CD4-positive, CD25-positive, alpha-beta regulatory T cell (primary cell): ENCODE measurements at places on chromosomes 2 and 18.

DNA sequence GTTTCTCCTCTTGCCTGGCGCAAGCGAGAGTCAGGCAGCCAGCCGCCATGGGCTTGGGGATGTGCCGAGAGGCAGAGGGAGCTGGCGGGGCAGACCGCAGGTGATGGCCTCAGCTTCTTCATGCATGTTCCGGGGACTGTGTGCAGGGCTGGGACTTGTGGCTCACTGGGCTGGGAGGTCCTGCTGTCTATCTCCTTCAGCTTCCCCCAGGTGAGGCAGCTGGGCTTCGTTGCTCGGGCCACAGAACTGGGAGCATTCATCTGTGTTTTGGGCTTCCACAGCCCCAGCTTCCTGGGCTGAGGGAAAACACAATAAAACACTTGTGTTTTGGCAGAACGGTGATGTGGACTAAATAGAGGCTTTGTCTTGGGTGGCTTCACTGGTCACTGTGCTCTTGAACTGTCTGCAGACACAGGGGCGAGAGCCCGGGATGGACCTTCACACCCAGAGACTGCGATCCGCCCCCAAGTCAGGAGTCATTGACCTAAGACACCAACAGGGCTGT is 93.5 kb downstream of the DYSF start:
- DNase-seq = no peak

DNA sequence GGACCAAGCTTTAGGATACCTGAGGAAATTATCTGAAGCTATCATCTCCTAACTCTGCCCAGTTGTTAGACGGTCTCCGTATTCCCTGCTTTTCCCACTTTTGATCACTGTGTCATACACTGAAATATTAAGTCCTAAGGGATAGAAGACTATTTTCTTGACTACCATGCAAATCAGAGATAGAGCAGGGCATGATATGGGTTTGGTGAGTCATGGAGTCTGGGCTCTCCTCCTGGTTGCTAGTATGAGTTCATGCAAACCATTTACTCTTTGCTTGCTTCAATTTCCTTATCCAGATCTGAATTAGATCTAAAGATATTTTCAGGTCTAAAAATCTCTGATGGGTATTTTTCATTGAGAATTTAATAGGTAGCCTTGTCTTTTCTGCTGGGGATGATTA is 55.0 kb downstream of the EHBP1 start:
- DNase-seq = no peak

- no peak for DNase-seq
Measured at GRCh38 chr18:79939096-79939495, 12.4 kb downstream of the SLC66A2 start.

DNA sequence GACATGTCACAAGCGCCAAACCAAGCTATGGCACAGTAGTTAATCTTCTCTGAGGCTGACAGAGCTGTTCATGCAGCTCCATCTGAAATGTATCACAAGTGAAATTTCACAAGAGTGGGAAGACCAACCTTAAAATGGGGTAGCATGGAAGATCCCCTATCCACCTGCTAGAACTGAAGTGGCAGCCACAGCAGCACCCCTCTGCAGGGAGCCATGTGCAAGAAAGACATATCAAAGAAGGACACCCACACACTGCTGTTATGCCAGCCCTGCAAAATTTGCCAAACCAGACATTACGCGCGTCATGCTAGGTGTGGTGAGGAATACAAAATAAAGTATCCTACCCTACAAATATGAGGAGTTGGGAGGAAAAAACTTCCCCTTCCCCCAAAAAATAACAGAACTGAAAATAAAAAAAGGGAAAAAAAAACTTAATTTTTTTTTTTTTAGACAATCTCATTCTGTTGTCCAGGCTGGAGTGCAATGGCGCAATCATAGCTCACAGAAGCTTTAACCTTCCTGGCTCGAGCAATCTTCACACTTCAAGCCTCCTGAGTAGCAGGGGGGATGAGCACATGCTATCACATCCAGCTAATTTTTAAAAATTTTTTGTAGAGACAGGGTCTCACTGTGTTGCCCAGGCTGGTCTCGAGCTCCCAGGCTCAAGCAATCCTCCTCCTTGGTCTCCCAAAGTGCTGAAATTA is 76.2 kb downstream of the STK39 start:
- no peak for DNase-seq

DNA sequence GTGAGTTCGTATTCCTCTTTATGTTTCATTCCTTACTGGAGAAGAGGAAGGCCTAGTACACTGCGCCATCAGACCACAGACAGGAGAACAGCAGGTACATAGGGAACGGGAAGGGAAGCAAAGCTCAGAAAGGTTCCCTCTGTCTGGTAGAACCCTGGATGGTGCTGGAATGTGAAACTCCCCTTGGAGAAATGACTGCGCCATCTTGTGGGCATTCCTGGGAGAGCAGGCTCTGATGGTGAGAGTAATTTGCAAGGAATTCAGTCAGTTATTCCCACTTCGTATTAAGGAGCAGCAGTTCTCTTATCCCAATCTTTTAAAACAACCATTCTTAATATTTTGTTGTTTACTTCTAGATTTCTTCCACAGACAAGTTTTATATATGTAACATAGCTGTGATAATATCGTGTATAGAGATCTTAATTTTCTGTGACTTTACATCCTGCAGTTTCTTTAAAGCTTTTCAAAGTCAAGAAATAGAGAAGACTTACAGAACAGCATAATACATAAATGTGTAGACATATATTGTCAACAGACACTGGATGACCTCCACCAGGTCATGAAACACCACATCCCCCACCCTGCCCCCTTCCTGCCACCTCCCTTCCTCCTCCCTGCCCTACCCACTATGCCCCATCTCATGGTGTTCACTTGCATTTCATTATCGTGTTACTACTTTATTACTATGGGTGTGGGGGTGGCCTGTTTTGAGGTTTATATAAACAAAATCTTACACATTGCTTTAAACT is 83.9 kb downstream of the ARHGEF4 start:
- peak; percentile 28 for DNase-seq

DNA sequence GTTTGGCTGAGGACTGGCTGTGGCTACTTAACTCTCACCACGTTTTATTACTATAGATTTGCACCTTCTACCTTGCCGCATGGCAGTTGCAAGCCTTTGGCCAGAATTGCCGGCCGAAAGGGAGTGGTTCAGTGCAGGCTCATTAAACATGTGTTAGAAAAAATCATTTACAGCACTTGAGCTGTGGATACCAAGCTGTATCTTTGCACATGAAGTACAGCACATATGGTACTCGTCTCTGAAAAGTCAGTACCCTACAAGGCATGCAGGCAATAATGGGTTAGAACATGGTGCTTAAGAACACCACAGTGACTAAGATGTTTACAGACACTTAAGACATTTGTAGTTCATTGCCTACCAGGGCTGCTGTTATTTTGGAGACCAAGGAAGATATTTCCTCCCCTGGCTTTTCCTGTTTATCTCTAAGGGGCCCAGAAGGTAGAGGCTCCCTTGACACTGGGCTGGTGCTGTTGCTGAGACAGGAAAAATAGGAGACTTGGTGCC is 103.1 kb downstream of the ZNF532 start:
- no peak for DNase-seq

DNA sequence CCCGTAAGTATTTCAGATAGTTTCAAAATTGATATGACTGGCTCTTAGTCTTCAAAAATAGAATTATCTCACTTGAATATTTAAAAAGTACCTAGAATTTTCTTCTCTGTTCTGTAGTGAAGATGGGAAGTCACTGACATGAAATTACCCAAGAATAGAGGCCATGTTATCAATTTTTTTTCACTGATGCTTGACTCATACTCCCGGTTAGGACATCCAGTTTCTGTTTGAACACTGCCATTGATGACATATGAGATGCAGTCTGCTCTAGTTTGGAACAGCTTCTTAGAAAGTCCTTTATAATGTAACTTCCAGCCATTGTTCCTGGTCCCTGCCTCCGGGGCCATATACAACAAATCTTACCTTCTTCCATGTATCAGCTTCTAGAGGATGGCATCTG is 26.0 kb downstream of the MAP3K20 start:
- DNase-seq = peak; percentile 29

DNA sequence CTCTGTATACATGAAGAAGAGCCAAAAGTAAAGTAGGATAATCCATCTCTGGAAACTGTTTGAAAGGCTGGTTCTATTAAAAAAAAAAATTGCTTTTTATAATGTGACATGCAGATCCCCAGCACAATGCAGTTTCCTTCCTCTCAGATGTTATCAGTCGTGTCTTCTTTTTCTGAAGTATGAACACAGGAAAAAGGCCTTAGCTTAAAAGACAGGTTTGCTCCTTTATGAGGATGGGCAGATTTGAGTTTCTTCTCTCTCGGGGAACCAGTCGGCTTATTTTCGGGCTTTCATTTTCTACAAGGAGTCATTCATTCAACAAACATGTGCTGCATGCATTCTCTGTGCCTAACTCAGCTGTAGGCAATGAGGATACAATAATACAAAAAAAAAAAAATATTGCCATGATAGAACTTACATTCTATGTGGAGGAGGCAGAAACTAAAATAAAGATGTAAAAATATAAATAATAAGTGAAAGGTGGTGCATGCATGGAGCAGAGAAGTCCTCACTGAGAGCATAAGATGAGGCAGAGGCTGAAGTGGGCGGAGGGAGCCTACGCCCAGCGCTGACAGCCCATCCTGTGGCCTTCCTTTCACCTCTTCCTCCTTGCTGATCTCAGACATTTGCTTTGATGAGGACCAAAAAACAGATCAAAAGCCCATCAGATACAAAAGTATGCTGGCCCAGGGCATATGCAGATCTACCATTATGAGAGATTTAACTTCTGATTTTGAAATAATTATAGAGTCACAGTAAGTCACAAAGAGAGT is at the start of gene CD226:
Gene CD226 (minus strand): TSS at position 513 of the 773 bp plus-strand sequence. CDS start 467 bp downstream, at position 46.
- DNase-seq = peak; percentile 78

DNA sequence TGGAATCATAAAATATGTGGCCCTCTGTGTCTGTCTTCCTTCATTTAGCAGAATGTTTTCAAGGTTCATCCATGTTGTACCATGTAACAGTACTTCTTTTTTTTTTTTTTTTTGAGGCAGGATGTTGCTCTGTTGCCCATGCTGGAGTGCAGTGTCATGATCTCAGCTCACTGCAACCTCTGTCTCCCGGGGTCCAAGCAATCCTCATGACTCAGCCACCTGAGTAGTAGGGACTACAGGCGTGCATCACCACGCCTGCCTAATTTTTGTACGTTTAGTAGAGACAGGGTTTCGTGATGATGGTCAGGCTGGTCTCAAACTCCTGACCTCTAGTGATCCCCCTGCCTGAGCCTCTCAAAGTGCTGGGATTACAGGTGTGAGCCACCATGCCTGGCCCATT is 31.2 kb downstream of the RAB1A start:
- no peak for DNase-seq

GRCh38 chr18:50468807-50469206 is 91.1 kb upstream of the MAPK4 start:
- DNase-seq = no peak

DNA sequence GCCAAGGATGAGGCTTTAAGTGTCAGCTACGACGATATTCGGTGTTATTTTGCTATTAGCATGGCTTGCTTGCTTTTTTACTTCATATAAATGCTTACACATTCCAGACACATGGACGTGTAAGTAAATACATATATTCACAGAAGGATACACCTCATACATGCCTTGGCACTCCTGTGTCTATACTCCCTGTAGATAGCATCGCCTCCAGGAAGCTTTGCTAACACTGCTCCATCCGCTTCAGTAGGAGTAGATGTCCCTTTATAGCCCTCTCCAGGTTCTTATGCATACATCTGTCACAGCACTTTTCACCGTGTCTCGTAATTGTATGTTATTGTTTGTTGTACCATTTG is 27.5 kb upstream of the KCTD1 start:
- no peak for DNase-seq

DNA sequence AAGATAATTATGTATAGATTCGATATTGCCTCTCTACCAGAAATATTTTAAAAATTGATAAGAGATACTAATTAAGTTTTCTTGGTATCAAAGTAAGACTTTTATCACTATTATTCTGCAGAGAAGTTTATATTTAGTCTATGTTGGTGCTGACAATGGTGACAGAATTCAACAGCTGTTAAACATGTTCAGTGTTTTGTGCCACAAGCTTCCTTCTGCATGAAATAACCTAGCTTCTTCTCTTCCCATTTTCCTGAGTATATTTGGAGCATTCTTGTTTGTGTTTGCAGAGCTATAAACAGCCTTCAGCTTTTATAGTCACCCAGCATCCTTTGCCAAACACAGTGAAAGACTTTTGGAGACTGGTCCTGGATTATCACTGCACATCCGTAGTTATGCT is 229.2 kb upstream of the RAB12 start:
- DNase-seq = no peak

DNA sequence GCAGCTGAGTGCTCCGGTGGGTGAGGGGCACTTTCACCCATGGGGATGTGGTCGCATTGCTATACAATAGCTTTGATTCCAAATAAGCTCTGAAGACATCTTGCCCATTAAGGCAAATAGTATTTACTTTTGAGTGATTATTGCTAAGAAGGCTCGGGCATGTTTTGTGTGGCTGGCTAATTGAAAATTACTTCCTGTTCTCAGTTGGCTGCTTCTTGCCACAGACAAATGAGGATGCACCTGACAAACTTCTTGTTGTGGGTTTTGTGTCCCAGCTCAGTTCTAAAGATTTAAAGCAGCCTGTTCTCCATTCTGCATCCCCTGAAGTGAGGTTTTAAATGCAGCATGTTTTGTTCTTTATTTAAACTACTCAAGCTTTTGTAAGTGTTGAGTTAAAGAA is 88.3 kb downstream of the KCNS3 start:
- no peak for DNase-seq

DNA sequence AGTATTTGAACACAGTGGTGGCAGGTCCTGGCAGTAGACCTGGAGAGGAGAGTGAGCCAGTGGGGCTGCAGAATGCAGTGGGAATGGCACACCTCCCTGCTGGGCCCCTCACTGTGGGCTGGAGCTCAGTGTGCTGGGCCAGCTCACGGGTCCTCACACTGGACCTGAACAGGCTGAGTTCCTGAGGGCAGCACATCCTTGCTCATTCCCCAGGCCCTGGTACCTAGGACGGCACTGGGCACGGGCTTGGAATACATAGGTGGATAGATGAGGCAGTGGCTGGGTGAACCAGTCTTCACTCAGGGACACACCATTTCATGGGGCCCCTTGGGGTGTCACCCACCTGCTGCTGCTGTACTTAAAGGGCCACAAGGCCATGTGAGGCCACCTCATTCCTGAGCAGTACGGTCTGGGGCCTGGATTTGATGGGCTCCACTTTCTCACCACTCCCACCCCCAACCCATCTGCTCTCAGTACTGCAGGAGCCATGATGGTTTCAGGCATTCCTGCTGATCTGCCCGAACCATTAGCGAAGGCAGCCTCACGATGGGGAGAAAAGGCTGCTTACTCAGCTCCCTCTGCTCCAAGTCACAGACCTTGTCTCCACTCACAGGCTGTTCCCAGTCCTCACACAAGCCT is 4.2 kb downstream of the TMEM177 start:
- no peak for DNase-seq

DNA sequence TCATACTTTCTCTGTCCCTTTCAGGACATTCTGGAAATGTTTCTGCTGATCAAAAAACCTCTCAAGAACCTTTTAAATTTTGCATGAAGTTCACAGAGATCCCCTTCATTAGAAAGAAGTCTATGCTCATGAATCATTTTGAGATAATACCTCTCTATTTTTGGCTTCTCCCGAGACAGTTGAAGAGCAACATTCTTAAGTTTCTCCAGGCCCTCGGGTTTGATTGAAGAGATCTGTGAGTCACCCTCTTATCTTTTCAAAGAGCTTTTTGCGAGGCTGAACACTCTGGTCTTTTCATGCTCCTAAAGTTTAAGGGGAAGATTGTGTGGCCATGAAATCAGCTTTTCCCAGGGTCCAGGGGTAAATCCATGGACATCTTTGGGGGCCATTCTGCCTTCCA is 354.2 kb downstream of the FBXO15 start:
- DNase-seq = no peak
